ENCODE measurements at places on chromosomes 7 and 10. TPM values are rescaled to one million over a fixed set of nuclear protein-coding genes. Genes with fewer than 3 reads are reported as not detected.

- DNase-seq: no peak
These were observed 207.4 kb downstream of the DNAJB6 start for GRCh38 chr7:157544226-157544625.

DNA sequence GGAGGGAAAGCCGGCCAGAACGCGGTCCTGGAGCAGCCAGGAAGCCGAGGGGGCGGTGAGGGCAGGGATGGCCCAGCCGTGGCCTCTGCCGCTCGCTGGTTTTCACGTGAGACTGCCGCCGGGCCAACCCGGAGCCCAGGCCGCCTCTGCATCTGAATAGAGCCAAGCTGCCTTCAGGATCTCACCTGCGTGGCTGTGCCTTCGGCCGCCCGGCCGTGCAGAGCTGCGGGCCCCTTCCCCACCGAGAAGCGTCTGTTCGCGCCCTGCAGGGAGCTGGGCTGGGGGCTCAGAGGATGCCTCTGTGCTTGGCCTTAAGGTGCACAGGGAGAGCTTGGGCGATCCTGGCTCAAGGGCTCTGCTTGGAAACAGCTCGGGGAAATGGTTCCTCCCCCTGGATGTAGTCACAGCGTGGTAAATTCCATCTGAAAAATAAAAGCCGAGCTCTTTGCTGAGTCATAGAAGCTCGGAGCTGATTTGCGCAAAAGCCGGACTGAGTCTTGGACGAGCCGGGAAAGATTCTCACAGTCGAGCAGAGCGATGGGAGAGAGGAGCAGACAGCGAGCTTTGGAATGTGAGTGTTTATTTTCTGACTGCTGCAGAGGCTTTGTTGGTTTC lies at the start of gene JAKMIP3:
Gene JAKMIP3, plus strand, starts transcription at position 456 of the 615 bp plus-strand sequence. CDS start 38,863 bp downstream, outside the sequence.
- peak; percentile 50 for DNase-seq

DNA sequence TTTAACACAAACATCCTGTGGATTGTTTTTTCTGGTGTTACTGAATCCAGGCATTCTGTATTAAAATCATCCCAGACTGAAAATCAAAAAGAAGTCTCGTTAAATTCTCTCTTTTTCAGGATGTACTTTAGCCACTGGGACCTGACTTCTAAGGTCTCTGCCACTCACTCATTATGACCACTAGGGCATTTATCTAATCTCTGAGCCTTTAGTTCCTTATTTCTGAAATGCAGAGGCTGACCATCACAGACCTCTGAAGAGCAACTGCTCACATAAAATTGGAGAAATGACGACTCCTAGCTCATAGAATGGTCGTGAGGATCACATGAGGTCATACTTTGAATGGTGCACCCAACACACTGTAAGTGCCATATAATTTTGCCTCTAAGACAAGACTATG lies 63.2 kb downstream of the KCNMA1 start:
- DNase-seq: no peak

DNA sequence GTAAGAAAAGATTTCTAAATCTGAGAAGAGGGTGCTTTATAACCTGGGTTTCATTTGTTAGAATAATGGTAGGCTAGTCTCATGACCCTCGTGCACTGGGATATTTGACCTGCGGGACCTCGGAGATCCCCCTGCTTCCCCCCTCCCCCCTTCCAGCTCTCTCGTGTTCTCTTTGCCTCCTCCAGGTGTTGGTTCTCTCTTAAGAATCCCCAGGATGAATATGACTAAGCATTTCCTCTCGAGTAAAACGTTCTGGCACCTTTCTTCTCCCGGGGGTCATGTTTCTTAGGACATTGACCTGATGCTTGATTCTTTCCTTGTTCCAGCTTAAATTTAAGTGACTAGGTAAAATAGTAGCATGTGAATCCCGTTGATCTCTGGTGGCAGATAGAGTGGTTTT lies 71.2 kb downstream of the SHH start:
- no peak for DNase-seq

DNA sequence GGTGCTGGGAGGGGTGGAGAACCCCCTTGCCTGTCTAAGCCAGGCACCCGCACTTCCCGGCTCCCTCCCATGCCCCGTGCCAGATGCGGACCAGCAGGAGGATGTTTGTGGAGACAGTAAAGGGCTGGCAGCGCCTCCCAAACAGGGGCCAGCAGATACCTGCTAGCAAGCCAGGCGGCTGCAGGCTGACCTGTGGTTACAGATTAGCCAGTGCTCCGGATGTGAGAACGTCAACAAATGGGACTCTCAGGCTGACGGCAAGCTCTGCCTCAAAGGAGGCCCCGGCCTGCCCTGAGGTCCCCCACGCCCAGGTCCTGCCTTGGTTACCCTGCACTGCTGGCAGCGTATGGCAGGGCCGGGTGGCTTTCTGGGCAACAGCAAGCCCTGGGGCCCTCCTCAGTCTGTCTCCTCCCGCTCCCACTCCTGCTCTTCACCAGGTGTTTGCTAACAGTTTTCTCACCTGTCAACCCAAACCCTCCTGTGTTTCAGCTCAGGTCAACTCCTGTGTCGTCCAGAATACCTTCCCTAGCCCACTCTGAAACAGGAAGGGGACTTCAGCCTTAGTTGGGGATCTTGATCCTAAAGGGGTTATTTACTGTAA lies 85.4 kb downstream of the NEURL1 start:
- DNase-seq: peak; percentile 18

DNA sequence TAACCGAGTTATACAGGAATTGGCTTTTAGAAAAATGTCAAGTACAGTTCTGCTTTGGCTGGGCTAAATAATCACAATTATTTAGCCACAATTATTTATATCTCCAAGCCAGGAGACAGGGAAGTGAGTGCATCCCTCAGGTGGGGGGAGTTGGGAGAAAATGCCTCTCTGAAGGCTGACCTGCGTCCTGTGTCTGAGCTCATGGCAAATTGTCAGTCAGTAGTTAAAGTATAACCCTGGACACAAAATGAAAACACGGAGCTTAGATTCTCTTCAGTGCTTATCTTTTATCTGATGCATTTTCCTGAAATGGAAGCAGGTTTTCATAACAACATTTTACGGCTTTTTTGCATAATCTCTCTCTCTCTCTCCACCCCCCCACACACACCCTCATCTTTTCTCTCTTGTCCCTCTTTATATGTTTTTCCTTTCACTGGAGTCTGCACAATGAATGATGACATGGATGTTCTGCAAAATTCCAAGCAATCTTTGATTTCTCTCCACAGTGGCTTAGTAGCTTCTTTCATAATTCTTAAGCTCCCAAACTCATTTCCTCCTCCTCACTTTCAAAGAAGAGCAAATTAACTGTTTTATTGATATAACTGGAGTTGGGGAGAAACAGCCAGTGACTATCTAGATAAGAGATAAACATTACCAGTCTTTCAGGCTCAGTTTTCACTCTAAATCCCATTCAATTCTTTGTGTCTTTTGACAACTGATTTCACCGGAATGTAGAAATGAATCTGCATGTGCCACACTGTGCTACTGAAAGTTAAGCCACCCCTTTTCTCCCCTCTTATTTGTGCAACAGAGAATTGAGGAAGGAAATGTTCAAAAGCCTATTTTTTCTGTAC lies 521.4 kb upstream of the GHITM start:
- no peak for DNase-seq

GRCh38 chr10:48414778-48415177 lies 108.3 kb downstream of the MAPK8 start:
- DNase-seq: no peak

GRCh38 chr10:17479015-17479615 lies 24.7 kb upstream of the ST8SIA6 start:
- peak; percentile 27 for DNase-seq

DNA sequence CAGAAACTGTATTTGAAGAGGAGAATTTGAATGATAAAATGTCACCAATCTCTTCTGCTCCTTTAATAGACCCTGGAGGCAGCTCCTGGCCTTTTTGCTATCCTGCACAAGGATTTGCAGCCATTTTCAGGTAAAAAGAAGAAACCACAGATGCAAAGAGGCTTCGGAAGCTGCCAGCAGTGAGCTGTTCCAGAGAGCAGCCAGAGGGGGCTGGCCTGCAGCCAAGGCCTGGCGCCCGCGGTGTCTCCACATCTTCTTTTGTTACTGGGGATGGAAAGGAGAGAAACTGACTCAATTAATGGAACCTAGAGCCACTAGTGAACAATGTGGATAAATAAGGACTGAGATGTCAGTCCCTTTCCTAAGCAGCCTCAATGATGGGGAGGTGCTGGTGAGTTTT lies 23.9 kb upstream of the GPR26 start:
- no peak for DNase-seq

GRCh38 chr7:38796626-38797501 lies 112.1 kb downstream of the VPS41 start:
- peak; percentile 15 for DNase-seq

- no peak for DNase-seq
These were observed 3.9 kb upstream of the ITGB1 start for GRCh38 chr10:32961895-32962369.

- DNase-seq: no peak
These were observed 49.5 kb upstream of the PPP2R2D start for GRCh38 chr10:131851346-131851745.

- no peak for DNase-seq
These were observed 110.8 kb upstream of the GALNT17 start for GRCh38 chr7:71021131-71021530.

The HYAL4 gene
- total RNA-seq: not detected

The OR6V1 gene
- not detected for total RNA-seq

The VAX1 gene
- total RNA-seq: not detected

The SYNPO2L gene
- total RNA-seq: not detected

The FAS gene
- 52.5 TPM for total RNA-seq

The SEMA4G gene
- total RNA-seq: 1.2 TPM

All from epithelial cell of proximal tubule (primary cell).